Activated T-cell treated with anti-CD3 and anti-CD28 coated beads, Interleukin-2, amount 50 U/mL, for 72 hours (primary cell): ENCODE measurements at places on chromosomes 12 and 14.

DNA sequence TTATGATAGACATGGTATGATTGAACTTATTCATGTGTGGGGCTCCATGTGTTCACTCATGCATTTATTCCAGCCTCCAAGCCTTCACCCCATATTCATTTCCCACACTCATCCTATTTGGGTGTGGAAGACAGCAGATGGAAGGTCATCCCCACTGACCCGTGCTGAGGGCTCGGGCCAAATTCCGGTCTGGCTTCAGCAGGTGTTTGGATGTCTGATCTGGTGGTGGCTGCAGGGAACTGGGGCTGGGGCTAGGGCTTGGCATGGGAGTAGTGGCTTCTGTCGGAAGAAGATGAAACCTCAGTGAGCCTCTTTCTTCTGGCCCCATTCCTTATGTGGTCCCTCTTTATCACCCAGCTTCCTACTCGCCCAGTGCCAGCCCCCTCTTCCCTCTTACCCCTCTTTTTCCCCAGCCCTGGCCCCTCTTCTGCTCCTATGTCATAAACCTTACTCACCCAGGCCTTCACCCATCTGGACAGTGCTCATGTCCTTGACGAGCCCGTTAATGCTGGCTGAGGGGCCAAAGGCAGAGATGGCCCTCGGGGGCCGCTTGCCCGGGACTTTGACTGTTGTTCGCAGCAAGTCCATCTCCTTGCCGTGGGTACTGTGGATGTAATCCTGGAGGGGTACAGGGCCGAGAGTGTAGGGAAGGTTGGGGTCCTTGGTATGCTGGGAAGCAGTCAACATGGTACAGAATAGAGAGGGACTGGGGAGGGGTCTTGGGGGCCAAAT is 8.0 kb downstream of the AGAP2 start:
- no peak for DNase-seq

GRCh38 chr12:40331886-40332285 is 107.1 kb downstream of the LRRK2 start:
- DNase-seq = no peak

DNA sequence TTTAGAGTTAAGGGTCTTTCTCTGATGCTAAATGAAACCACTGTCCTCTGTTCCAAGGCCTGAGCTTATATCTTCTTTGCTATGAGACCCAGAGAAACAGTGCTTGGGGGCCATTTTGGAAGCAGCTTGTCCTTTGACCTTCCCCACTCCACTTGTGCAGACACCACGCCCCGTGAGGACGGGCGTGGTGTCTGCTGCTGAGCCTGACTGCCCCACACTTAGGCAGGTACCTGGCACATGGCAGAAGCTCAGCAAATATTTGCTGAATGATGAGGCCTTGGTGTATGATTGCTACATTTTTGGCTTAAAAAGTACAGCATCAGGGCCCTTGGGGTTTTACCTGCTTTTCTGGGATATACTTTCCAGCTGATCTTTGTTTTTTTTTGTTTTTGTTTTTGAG is 69.9 kb downstream of the RASSF3 start:
- no peak for DNase-seq

GRCh38 chr12:12107678-12108077 is 36.9 kb downstream of the BCL2L14 start:
- no peak for DNase-seq

DNA sequence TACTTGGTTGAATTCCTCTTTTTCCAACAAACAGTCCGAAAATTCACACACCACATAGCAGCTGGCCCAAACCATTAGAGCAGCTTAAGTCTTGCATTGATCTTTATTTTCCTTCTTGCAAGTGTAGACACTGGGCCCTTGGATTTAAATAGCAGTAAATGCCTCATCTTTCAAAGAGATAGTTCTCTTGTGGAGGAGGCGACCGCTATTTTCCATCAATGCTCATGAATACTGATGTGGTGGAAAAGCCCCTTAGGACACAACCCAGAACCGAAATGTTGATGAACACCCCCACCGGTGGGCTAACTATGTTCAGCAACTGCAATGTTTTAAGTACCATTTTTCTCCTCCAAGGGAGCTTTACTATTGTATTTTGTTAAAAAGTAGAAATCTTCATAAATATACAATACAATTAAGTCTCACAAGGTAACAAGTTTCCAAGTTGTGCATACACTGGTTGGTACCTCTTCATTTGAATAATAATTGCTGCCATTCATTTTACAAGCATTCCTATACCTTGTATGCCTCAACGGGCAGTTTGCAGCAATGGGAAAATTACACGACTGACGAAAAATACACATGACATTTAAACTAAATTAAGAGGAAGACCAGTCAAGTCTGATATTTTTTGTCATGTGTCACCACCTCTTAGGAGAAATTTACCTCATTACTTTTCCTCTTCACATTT is 18.0 kb downstream of the NIN start:
- no peak for DNase-seq

- DNase-seq = no peak
These were observed 67.0 kb upstream of the CAND1 start for GRCh38 chr12:67202011-67202677.

DNA sequence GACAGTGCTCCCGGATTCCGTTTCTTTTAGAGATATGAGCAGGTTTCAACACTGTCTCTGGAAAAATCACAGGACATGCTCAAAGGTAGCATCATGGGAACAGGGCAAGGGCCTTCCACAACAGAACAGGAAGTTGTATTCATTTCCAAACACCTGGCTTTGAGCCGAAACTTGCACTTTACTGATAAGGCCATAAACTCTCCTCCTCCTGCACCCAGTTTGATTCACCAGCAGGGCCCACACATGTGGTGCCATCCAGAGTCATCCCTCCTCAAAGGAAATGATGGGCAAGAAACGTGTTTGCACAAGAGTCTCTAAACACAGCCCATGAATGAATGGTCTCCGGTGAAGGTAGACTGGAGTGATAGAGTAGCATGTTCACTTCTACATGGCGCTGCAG is 268.4 kb upstream of the FKBP4 start:
- no peak for DNase-seq
